ENCODE measurements at places on chromosomes 2 and 18. TPM values are rescaled to one million over a fixed set of nuclear protein-coding genes. Genes with fewer than 3 reads are reported as not detected.

DNA sequence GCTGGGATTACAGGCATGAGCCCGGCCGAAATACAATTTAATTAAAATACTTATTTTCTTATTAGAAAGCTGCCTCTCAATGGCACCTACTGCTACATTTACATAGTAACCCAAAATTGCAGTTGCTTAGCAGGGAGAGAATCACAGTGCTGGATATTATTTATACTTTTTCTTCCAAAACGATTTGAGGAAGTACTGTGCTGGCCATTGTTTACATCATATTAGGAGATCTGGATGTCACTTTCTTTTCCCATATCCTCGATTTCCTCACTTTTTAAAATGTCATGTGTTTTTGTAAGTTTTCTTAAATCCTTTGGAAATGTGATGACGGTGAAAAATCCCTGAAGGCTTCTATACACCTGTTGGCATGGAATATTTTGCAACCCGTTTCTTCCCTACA is 3.4 kb upstream of the SP3 start:
- DNase-seq = no peak

GRCh38 chr2:46331109-46331766 is 34.0 kb downstream of the EPAS1 start:
- DNase-seq = no peak

DNA sequence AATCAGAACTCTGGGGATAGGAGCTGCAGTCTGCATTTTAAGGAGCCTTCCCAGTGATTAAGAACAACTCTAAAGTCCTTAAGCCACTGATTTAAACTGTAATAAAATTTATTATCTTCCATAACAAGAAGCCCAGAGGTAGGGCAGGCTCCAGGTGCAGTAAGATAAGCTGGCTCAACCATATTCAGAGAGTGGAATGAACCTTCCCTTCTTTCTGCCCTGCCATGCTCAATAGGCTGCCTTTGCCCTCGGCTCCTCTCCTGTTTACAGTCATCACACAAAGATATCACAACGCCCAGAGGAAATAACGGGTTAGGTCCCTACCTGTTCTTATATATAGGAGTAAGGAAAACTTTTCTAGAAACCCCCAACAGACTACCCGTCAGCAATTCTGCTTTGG is 90.5 kb upstream of the CDCA7 start:
- DNase-seq = no peak

- DNase-seq = no peak
Observed at GRCh38 chr2:195521589-195521988, 135.4 kb upstream of the SLC39A10 start.

DNA sequence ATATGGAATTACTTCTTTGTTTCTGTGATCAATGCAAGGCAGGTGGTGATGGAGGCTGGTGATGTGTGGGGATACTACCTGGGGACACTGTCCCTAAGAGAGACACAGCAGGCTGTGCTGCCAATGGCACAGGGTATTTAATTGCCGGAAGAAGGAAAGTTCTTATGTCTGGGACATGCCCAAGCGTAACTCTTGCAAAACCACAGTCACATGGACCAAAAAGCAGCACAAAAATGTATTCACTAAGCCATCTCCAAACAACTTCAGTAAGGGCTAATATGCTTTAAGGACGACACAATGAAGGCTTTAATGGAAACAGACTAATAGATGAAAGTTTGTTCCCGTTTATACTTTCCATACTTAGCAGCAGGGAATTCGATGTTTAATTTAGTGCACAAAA is 49.7 kb upstream of the AP1S3 start:
- DNase-seq = no peak

- DNase-seq = no peak
Observed at GRCh38 chr2:170679607-170680079, 35.5 kb upstream of the SP5 start.

- DNase-seq = no peak
Observed at GRCh38 chr2:118830118-118830517, 17.3 kb downstream of the EN1 start.

DNA sequence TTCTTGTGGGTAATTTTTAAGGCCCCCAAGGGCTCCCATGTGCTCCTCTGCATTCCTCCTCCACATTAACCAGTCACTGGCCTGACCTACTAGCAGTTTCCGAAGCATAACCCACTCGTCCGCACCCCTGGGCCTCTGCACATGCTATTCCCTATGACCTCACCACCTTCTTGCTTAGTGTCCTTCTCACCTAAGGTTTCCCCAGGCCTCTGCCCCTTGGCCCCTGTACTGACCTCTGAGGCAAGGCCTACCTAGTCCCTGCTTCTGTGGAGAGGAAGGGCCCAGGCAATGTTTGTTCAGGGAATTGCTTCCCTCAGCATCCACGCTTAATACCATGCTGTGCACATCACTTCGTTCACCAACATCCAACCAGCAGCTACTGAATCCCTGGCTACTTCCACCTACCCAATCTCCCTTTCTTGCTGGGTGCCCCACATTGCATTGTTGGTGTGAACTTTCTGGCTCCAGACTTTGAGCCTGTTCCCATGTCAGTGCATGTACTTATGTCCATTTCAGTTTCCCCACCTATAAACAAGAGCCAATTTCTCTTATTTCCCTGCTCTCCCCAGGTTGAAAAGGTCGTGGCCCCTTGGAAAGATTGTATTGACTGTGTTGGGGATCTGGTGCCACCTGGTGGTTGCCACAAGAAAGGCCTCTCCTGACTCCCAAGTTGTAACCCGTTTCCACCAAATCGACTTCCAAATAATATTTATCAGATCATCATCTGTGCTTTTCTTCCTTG is 19.2 kb upstream of the TMEM177 start:
- DNase-seq = no peak

DNA sequence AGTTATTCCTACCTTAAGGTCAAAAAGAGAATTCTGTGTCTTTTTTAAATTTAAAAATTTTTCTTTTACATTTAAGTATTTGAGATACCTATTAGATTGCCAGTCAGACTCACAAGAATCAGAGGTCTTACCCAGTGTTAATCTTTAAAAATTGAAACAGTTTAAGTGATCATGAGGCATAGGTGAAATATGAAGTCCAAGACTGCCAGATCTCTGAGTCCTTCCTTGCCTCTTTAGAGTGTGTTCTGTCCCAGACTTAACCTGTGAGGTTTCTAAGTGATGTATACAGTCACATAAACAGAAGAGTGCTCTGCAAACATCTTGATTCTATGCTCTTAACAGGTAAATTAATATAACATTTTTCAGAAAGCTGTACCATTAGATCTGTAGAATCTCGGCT is 40.6 kb downstream of the ACTR3 start:
- DNase-seq = no peak

GRCh38 chr2:241560883-241561474 is 2.4 kb downstream of the BOK start:
- no peak for DNase-seq

- no peak for DNase-seq
Observed at GRCh38 chr18:4319738-4320677, 135.1 kb downstream of the DLGAP1 start.

- DNase-seq = no peak
Observed at GRCh38 chr2:105629634-105630033, 115.1 kb upstream of the NCK2 start.

DNA sequence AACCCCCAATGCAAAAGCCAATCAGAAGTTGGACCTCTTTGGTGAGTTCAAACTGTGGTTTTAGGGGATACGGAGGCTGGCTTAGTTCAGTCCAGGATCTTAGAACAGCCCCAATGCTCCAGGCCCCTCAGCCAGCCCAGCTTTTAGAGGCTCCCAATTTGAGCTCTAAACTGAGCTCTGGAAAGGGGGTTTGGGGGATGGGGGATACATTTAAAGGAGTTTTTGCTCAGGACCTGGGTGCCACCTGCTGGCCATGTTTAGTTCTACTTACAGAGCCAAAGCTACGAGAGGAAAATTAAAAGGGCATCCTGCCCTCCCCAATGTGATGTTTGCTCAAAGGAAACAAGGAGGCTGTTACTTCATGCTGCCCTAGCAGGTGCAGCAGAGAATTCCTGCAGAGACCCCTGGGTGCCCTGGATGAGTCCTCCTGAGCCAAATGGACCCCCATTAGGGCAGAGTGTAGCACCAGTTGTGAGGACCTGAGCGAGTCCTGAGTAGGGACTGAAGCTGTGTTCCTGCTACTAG is 15.9 kb upstream of the TMEM214 start:
- DNase-seq = peak; percentile 33

DNA sequence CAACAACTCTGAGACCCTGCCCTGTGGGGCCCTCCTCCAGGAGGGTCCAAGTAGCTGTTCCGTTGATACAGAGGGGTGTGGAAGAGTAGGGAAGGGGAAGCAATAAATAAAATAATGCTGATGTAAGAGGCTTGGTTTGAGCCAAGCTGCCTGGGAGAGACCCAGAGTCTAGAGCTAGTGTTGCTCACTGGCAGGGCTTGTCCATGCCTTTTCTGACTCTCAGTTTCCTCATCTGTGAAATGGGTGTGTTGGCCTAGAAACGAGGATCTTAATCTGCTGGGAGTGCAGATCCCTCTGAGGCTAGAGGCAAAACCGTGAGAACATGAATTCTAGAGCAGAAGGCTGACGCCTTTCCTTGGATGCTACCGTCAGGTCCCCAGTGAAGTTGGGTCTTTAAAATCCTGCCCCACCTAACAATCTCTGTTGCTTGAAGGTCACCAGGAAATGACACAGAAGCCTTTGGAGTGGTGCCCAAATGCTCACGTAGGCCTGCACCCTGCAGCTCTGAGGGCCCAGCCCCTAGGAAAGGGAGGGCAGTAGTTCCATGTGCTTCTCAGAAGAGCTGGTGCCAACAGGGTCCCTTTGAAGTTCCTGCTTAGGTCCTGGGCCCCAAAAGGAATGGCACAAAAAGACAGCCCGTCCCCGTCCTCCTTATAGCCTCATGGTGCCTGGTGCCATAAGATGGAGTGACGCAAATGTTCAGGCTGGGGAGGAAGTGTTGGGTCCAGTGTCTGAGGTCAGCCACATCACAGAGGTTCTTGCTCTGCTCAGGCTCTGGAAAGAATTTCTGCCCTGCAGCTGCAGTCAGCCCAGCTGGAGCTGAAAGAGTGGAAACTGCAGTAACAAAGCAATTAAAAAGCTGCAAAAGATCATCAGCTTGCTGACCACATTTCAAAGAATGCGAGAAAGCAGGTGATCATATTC is 73.2 kb upstream of the SMAD2 start:
- no peak for DNase-seq

DNA sequence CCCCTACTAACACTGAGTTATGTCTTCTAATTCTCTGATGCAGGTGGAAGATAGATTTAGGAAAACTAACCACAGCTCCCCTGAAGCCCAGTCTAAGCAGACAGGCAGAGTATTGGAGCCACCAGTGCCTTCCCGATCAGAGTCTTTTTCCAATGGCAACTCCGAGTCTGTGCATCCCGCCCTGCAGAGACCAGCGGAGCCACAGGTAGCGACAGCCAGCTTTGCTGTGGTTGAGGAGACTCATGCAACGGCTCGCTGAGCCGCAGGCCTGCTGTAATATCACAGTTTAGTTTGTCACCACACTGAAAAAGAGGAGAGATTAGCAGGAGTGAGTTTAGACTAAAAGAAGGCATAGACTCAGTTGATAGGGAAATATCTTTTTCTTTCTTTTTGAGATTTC is 131.0 kb upstream of the IL1R2 start:
- DNase-seq = no peak

DNA sequence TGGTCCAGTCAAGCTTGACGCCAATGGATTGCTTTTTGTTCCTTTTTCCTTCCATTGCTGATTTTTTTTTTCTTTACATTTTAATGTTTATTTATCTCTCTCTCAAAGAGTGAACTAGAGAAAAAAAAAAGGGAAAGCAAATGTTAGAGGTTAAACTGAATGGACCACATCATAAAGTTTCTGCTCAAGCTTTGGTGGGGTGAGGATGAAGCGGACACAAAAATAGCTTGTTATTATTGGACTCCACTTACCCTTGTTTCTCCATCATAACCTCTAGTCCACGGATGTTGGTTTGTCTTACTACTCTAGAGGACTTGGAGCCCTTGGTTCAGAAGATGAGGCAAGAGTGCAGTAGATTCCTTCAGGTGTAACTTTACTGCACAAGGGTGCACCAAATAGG is 27.6 kb upstream of the CERS6 start:
- no peak for DNase-seq

GRCh38 chr2:61928826-61929461 is 23.5 kb downstream of the COMMD1 start:
- no peak for DNase-seq

DNA sequence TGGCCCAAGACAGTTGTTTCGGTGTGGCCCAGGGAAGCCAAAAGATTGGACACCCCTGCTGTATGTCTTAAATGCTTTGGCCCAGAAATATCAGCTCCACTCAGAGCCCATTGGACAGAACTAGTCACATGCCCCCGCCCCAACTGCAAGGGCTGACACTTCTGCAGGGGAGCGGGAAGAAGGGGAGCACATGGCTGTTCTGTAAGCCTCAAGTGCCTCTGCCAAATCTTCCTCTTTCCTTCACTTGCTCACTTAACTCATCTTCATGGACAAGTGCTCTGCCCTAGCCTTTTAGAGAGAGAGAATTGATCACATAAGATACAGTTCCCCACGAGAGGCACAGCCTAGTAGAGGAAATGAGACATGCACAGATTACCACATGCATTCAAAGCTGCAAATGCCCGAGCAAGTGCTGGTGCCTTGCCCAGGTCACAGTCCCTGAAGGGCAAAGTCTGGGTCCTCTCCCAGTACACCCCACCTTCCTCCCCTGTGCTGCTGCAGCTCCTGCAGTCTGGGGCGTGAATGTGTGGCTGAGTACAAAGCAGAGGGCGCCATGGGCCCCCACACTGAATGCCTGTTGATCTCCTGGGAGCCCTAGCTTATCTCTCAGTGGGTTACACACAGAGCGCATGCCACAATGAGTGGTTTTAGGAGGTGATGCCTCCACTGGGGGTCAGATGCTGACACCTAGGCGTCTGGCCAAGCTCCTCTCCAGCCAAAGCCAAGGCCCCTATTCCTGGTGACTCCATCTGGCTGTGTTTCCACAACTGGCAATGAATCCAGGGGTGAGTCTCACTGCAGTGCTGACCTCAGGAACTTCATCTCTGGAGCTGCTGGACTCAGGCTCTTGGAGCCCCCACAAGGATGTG is 135.3 kb downstream of the CTIF start:
- no peak for DNase-seq

DNA sequence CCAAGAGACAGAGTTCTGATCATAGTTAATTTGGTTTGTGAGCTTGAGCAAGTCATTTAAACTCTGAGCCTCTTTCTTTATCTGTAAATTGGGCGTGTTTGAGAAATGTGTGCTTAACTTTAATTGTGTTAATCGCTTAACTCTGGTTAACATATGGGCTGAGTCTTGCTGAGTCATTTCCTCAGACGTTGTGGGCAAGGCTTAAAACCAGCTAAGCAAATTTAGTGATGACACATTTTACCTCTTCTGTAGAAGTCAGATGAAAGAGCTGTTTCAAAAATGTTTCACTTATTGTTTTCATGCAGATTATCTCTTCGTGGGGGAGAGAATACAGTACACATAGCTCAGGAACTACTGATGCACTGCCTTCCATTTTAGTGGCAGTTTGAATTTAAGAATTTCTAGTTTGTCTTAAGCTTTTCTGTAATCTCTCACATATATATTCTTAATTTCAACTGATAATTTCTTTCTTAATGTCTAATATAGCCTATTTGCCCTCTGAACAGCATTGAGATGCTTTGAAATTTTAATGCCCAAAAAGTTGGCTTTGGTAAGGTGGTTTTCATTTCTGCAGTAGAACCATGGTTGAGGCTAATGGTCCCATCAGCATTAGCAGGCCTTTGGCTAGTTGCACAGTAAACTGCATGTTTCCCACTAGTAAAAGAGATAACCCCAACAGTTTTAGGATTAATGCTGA is 34.9 kb downstream of the RAB10 start:
- DNase-seq = peak; percentile 65

GRCh38 chr18:75478996-75479880 is 51.7 kb upstream of the SMIM21 start:
- DNase-seq = no peak

Gene HES6
- total RNA-seq = 5.1 TPM

Gene DTNA
- total RNA-seq = not detected

Gene NAB1
- total RNA-seq = 29.8 TPM

Gene FAM98A
- 85.5 TPM for total RNA-seq

Gene CIB4
- total RNA-seq = not detected

Gene DQX1
- total RNA-seq = 0.51 TPM

Gene DRC1
- not detected for total RNA-seq

Data from CD8-positive, alpha-beta memory T cell (primary cell).